ENCODE measurements at places on chromosomes 2 and 18. TPM values are rescaled to one million over a fixed set of nuclear protein-coding genes. Genes with fewer than 3 reads are reported as not detected.

- no peak overlapping the region for H3K4me3 ChIP-seq
- no peaks in the 10 kb centered on the region for H3K4me1 ChIP-seq
- DNase-seq: peak; percentile 50
- no peaks in the 10 kb centered on the region for H3K36me3 ChIP-seq
- H3K27me3 ChIP-seq: peaks cover 26% of the 10 kb centered on the region
- H3K27ac ChIP-seq: no peak overlapping the region
These were observed 27.3 kb upstream of the GPR17 start for GRCh38 chr2:127618551-127619202.

- H3K27me3 ChIP-seq: no peaks in the 10 kb centered on the region
- DNase-seq: no peak
- no peaks in the 10 kb centered on the region for H3K4me1 ChIP-seq
- no peak overlapping the region for H3K27ac ChIP-seq
- H3K4me3 ChIP-seq: no peak overlapping the region
These were observed 124.1 kb downstream of the EN1 start for GRCh38 chr2:118723394-118723793.

- peaks cover 62% of the 10 kb centered on the region for H3K27me3 ChIP-seq
- peak overlapping the region; percentile 62 for H3K4me3 ChIP-seq
- H3K4me1 ChIP-seq: peaks cover 27% of the 10 kb centered on the region
- peak; percentile 51 for DNase-seq
- no peaks in the 10 kb centered on the region for H3K36me3 ChIP-seq
These were observed 1.7 kb upstream of the CELF4 start for GRCh38 chr18:37567061-37567993.

DNA sequence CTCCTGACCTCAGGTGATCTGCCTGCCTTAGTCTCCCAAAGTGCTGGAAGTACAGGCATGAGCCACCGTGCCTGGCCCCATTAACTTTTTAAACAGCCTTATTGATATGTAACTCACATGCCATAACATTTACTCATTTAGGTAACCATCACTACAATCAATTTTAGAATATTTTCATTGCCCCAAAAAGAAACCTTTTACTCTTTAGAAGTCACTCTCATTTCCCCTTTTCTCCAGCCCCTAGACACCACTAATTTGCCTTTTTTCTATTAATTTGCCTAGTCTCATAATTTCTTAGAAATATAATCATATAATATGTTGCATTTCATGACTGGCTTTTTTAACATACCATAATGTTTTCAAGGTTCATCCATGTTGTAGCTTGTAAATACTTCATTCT is 57.2 kb upstream of the TACR1 start:
- no peak overlapping the region for H3K4me3 ChIP-seq
- no peak for DNase-seq
- no peak overlapping the region for H3K27ac ChIP-seq
- no peaks in the 10 kb centered on the region for H3K27me3 ChIP-seq

DNA sequence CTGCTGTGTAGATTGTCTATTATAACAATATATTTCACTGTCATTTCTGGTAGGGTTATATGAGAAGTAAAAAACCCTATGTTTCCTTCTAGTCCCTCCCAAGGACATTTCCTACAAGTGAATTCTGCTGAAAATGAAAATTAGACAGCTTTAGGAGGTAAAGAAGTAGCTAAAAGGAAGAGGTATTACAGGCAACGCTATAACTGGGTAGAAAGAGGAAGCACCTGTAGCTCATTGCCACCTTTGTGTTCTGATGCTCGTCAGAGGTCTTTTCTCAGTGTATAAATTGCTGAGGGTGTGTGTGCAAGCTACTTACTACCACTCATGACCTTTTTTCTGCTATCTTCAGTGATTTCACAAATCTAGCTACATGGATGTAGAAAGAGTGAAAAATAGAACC is 1.4 kb downstream of the DNAJC10 start:
- no peaks in the 10 kb centered on the region for H3K27me3 ChIP-seq
- H3K27ac ChIP-seq: no peak overlapping the region
- H3K4me1 ChIP-seq: no peaks in the 10 kb centered on the region
- H3K36me3 ChIP-seq: no peaks in the 10 kb centered on the region

- no peak overlapping the region for H3K4me3 ChIP-seq
- no peak overlapping the region for H3K27ac ChIP-seq
- H3K4me1 ChIP-seq: no peaks in the 10 kb centered on the region
These were observed 223.0 kb downstream of the UBE2E3 start for GRCh38 chr2:181203412-181203811.

GRCh38 chr2:196259507-196260481 is 88.4 kb upstream of the STK17B start:
- H3K27me3 ChIP-seq: no peaks in the 10 kb centered on the region
- no peak overlapping the region for H3K27ac ChIP-seq
- no peak overlapping the region for H3K4me3 ChIP-seq

GRCh38 chr2:57711991-57712390 is 334.6 kb upstream of the VRK2 start:
- no peak for DNase-seq
- no peaks in the 10 kb centered on the region for H3K27me3 ChIP-seq
- H3K27ac ChIP-seq: no peak overlapping the region
- no peak overlapping the region for H3K4me3 ChIP-seq
- no peaks in the 10 kb centered on the region for H3K36me3 ChIP-seq

GRCh38 chr2:45743531-45744396 is 92.3 kb downstream of the PRKCE start:
- DNase-seq: peak; percentile 84
- H3K36me3 ChIP-seq: no peaks in the 10 kb centered on the region
- no peaks in the 10 kb centered on the region for H3K27me3 ChIP-seq
- H3K4me1 ChIP-seq: peaks cover 25% of the 10 kb centered on the region
- no peak overlapping the region for H3K4me3 ChIP-seq

- H3K27ac ChIP-seq: no peak overlapping the region
- no peaks in the 10 kb centered on the region for H3K27me3 ChIP-seq
- H3K4me3 ChIP-seq: no peak overlapping the region
- H3K36me3 ChIP-seq: no peaks in the 10 kb centered on the region
- peaks cover 2% of the 10 kb centered on the region for H3K4me1 ChIP-seq
These were observed 374.2 kb upstream of the ID2 start for GRCh38 chr2:8307606-8308180.

GRCh38 chr2:104733226-104733943 is 120.5 kb upstream of the POU3F3 start:
- H3K4me1 ChIP-seq: no peaks in the 10 kb centered on the region
- DNase-seq: no peak
- no peaks in the 10 kb centered on the region for H3K27me3 ChIP-seq
- H3K4me3 ChIP-seq: no peak overlapping the region
- no peak overlapping the region for H3K27ac ChIP-seq

GRCh38 chr2:130756053-130756873 is 923 bp downstream of the AMER3 start:
- no peak overlapping the region for H3K27ac ChIP-seq
- DNase-seq: no peak
- H3K27me3 ChIP-seq: peaks cover 58% of the 10 kb centered on the region
- H3K4me1 ChIP-seq: no peaks in the 10 kb centered on the region

DNA sequence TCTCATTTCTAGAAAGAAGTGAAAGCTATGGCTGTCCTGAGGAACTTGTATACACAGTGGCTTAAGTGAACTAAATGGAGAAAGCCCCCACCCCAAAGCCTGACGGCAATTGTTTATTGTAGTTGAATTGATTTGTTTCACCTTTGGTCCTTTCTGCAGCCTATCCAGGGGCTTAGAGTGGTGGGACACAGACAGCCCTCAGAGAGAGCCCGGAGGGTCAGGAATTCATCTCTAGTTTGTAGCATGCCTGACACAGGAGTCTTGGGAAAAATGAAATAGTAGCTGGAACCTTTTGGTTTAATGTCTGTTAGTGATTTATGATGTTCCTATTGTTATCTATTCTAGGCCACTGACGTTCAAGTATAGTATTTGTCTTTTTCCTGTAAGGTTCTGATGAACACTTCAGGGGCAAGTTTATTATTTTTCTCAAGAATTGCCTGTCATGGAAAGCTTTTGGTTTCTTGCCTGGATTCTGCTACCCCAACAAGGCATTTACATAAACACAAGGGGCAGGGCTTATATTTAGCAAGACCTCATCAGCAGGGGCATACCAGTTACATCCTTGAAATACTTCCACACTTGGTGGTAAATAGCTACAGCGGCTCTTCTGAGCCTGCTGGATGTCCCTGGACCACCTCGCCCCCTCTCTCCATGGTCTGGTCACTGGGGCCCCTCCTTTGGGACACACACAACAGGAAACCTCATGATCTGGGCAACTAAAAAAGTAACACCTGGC is 44.4 kb downstream of the KCNE4 start:
- DNase-seq: no peak
- peaks cover 28% of the 10 kb centered on the region for H3K4me1 ChIP-seq
- H3K27ac ChIP-seq: peak overlapping the region; percentile 5

DNA sequence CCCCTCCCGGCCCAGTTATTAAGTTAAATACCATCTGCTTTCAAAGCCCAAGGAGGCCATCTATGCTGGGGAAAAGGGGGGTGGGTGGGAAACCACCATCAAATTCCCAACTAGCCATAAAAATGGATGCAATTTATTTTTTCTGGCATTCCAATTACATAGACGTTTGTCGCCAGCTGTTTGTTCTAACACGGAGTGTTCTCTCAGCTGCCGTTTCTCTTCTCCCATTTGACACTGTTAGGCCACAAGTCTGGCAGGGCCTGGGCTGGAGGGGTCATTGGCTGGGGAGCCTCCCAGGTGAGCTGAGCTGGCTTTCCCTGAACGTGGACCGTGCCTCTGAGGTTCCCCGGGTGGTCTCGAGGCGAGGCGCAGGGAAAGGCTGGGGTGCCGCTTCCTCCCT is 16.6 kb downstream of the ATOH8 start:
- no peak overlapping the region for H3K27ac ChIP-seq
- no peaks in the 10 kb centered on the region for H3K36me3 ChIP-seq
- H3K4me1 ChIP-seq: peaks cover 74% of the 10 kb centered on the region
- no peak overlapping the region for H3K4me3 ChIP-seq

GRCh38 chr2:56369316-56369715 is 185.5 kb downstream of the CCDC85A start:
- no peak overlapping the region for H3K4me3 ChIP-seq
- no peak overlapping the region for H3K27ac ChIP-seq
- no peaks in the 10 kb centered on the region for H3K27me3 ChIP-seq

- no peaks in the 10 kb centered on the region for H3K36me3 ChIP-seq
- DNase-seq: no peak
- no peaks in the 10 kb centered on the region for H3K4me1 ChIP-seq
- H3K4me3 ChIP-seq: no peak overlapping the region
These were observed 650.8 kb upstream of the FANCL start for GRCh38 chr2:58891828-58892377.

DNA sequence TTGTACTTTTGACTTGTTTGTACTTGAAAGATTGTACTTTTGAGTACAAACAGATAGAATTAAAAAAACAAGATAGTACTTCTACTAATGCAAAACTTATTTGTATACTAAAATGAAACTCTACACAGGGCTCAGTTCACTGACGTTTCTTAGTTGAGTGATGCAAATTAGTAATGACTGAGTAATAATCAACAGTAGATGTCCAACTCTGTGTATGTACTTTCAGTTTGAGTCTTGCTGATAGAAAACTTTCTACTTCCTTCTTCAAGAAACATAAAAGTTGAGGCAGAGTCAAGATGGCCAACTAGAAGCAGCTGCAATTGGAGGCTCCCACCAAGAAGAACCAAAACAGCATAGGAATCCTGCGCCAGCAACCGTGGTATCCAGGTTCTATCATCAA is 585.0 kb downstream of the NR4A2 start:
- H3K36me3 ChIP-seq: no peaks in the 10 kb centered on the region
- H3K4me3 ChIP-seq: no peak overlapping the region
- no peak overlapping the region for H3K27ac ChIP-seq
- no peaks in the 10 kb centered on the region for H3K27me3 ChIP-seq
- no peaks in the 10 kb centered on the region for H3K4me1 ChIP-seq
- DNase-seq: no peak

DNA sequence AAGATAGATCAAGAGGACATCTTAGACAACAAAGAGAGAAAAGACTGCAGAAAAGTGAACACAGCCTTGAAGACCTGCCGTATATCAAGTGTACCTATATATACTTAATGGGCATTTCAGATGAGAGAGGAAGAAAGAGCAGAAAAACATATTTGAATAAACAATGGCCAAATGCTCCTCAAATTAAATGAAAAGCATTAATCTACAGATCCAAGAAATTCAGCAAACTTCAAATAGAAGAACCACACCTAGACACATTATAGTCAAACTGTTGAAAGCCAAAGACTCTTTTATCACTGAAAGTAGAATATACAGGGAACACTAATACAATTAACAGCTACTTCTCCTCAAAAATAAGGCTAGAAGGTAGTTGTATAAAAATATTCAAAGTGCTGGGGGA is 18.7 kb upstream of the TTL start:
- H3K27ac ChIP-seq: no peak overlapping the region
- no peaks in the 10 kb centered on the region for H3K4me1 ChIP-seq
- no peaks in the 10 kb centered on the region for H3K27me3 ChIP-seq

DNA sequence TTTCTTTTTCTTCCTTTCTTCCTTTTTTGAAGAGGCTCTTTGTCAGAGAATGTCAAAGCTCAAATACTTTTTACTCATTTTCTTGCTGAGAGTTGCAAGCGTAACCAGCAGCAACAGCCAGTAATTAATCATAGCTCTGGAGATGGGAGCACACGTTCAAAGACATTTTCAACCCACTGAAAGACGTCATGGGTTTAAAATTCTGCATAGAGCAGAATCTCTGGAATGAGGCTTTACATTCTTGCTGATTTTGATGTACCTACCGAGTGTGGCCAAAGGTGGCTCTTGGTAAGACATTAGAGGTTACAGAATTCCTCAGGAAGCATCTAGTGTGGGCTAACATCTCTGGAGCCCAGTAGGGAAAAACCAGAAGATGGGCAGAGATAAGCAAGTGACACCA is 292.5 kb downstream of the MTX2 start:
- no peaks in the 10 kb centered on the region for H3K36me3 ChIP-seq
- H3K27ac ChIP-seq: no peak overlapping the region
- no peak for DNase-seq
- no peaks in the 10 kb centered on the region for H3K4me1 ChIP-seq

DNA sequence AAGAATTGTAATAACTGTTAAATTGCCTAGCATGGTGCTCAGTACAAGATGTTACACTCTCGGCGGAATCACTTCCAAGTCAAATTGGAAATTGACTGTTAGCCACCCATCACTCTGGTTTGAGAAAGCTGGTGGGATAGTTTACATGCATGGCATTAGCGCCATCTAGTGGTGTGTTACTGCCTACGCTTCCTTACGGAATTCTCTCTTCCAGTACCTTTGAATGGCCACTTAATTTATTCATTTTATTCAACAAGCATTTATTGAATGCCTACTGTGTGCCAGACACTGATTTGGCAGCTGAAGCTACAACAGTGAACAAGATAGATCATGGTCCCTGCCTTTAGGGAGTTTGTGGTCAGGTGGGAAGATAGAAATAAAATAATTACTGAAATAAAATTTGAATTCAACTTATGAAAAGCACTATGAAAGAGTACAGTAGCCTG is 171.2 kb downstream of the TMEM247 start:
- peak; percentile 81 for DNase-seq
- no peaks in the 10 kb centered on the region for H3K36me3 ChIP-seq
- no peak overlapping the region for H3K27ac ChIP-seq
- H3K27me3 ChIP-seq: no peaks in the 10 kb centered on the region

The VWA3B gene
- not detected for total RNA-seq

The SNED1 gene
- total RNA-seq: 18.9 TPM

The ASAP2 gene
- 27.8 TPM for total RNA-seq

The M1AP gene
- not detected for total RNA-seq

The CNTNAP5 gene
- total RNA-seq: 1.5 TPM

The NBEAL1 gene
- 22.7 TPM for total RNA-seq

The ACTG2 gene
- total RNA-seq: 5,559 TPM

Data from sigmoid colon (tissue), 7 donors.